ENCODE measurements at places on chromosomes 4 and X. TPM values are rescaled to one million over a fixed set of nuclear protein-coding genes. Genes with fewer than 3 reads are reported as not detected.

- H3K36me3 ChIP-seq, result no peaks in the 10 kb centered on the region
- no peak overlapping the region for H3K4me3 ChIP-seq
- H3K4me1 ChIP-seq, result peaks cover 33% of the 10 kb centered on the region
- H3K27ac ChIP-seq, result no peak overlapping the region
Measured at GRCh38 chrX:72142094-72142793, 10.5 kb upstream of the RTL5 start.

DNA sequence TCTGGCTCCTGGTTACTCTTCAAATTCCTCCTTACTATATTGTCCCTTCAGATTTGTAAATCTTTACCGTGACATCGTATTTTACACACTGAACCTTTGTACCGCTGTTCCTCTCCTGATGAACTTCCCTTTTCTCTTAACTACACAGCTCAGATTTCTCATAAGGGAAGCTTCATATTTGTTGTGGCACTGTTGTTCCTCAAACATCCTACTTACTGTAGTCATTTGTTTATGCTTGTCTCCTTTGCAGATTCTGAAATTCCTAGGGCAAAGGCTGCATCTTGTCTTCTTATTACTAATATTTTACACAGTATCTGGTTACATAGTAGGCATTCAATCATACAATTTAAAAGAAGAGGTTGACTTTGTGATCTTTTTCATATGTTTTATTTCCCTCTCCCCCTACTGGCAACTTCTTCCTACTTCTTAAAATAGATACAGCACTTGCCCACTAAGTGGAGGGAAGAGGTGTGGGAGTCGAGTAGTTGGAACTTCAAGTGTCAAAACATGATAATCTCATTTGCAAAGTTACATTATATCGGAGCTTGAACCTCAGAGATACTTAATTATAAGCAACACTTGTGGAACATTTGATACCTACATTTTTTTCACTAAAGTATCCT is 50.0 kb downstream of the TET2 start:
- H3K4me3 ChIP-seq, result no peak overlapping the region
- no peak overlapping the region for H3K27ac ChIP-seq
- DNase-seq, result no peak
- H3K36me3 ChIP-seq, result peaks cover 38% of the 10 kb centered on the region
- peaks cover 12% of the 10 kb centered on the region for H3K4me1 ChIP-seq

- no peak overlapping the region for H3K27ac ChIP-seq
- H3K4me3 ChIP-seq, result no peak overlapping the region
- no peaks in the 10 kb centered on the region for H3K27me3 ChIP-seq
Measured at GRCh38 chr4:11264841-11265240, 163.9 kb downstream of the HS3ST1 start.

DNA sequence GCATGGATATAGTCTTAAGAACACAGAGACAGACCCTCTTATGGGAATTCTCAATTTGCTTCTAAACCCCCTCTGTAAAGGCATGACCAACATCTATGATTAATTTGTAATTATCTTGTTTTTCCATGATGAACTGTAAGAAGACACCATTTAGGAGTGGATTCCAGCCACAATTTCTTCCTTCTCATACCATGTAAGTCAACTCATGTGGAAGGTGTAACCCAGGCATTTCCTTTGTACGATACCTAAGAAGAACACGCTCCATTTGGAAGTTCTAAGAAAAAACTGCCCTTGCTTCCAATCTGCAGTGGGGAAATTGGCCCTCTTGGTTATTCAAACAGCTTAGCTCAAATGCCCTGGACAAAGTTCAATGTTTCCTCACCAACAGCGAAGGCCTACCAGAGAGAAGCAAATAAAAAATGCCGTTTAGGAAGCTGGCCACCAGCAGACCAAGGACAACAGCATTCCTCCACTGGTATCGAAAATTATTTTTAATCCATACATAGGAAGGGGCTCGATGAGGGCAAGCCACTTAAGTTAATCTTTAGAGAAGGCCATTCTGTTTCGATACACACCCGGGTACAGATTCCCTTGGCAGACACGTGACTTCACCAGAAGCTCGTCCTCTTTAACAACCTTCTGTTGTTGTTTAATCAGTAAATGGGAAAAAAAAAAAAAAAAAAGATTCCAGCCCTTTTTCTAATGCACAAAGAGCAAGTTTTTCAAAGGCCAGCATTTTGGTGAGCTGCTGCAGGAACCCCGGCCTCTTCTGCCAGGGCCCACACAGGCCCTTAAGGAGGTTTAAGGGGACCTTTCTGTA is 2.6 kb downstream of the DHRSX start:
- no peak overlapping the region for H3K4me3 ChIP-seq
- peaks cover 3% of the 10 kb centered on the region for H3K36me3 ChIP-seq
- no peak for DNase-seq
- H3K27me3 ChIP-seq, result no peaks in the 10 kb centered on the region
- H3K27ac ChIP-seq, result peak overlapping the region; percentile 70

The TMPRSS11D gene
- not detected for total RNA-seq

DNA sequence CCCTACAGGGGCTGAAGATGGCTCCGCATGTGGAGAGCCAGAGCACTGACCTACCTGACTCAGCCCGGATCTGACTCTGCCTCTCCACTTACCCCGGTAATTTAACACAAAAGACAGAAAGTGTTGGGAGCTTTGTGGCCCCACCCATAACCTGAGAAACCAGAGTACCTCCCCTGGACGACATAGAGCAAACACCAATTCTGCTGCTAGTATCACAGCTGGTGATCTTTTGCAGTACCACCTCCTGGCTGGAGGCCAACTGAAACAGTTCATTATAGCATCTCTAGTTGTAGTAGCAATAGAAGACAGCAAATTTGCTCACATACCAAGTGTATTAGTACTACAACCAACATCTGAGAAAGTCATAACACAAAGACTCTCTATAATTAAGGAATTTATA is 443.9 kb downstream of the KLHL4 start:
- H3K27ac ChIP-seq, result no peak overlapping the region
- H3K4me3 ChIP-seq, result no peak overlapping the region
- no peaks in the 10 kb centered on the region for H3K36me3 ChIP-seq
- no peaks in the 10 kb centered on the region for H3K27me3 ChIP-seq
- no peaks in the 10 kb centered on the region for H3K4me1 ChIP-seq

GRCh38 chr4:20318909-20319277 is 67.2 kb downstream of the SLIT2 start:
- no peak overlapping the region for H3K4me3 ChIP-seq
- DNase-seq, result no peak
- H3K27ac ChIP-seq, result no peak overlapping the region
- H3K27me3 ChIP-seq, result no peaks in the 10 kb centered on the region

DNA sequence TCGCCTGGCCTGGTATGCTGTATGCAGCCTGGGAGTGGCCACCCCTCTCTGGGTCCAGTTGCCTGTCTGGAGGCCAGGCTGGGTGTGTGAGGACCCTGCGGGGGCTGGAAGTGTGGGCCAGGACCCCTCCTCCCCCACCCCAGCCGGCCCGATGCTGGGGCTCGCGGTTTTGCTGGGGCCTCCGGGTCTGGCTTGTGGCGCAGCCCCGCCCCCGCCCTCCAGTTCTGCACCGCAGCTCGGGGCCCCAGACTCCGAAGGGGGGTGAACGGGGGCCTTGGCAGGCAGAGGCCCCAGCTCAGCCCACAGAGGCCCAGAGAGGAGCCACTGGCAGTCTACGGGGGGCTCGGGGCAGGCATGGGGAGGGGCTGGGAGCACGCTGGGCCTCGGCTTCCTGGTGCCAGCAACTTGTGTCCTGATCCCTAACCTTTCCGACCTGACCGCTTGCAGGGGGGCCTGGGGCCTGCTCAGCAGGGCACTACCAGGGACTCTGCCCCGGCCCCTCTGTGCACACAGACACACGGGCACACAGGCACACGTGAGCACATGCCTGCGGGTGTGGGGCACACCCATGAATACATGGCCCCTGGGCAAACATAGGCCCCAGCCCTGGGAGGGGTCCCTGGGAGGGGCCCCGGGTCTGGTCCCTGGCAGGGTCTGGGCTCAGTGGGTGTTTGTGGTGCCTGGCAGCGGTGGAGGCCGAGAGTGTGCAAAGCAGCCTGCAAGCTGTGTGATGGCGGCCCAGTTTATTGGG is 21.4 kb upstream of the FGFR3 start:
- peaks cover 2% of the 10 kb centered on the region for H3K4me1 ChIP-seq
- H3K36me3 ChIP-seq, result no peaks in the 10 kb centered on the region
- no peak overlapping the region for H3K27ac ChIP-seq
- DNase-seq, result no peak
- H3K4me3 ChIP-seq, result no peak overlapping the region

The CXCL3 gene
- not detected for total RNA-seq

The MAGEB1 gene
- total RNA-seq, result not detected

The ARAF gene
- 73.1 TPM for total RNA-seq

DNA sequence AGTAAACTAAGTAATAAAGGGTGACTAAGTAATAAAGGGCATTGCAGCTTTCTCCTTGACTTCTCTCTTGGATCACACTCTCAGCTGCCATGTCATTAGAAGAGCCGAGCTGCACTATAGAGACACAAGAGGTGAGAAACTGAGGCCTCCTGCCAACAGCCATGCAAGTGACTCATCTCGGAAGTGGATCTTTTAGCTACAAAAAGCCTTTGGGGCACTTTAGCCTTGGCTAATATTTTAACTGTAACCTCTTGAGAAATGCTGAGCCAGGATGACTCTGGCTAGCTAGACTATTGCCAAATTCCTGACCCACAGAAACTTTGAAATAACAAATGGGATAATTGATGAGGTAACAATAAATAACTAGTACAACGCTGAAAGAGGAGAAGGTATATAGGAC is 1.5 kb upstream of the NEIL3 start:
- no peak for DNase-seq
- H3K36me3 ChIP-seq, result peaks cover 17% of the 10 kb centered on the region
- peak overlapping the region; percentile 88 for H3K27ac ChIP-seq
- peak overlapping the region; percentile 11 for H3K4me3 ChIP-seq
- no peaks in the 10 kb centered on the region for H3K27me3 ChIP-seq

- H3K4me3 ChIP-seq, result peak overlapping the region; percentile 52
- H3K27me3 ChIP-seq, result no peaks in the 10 kb centered on the region
- H3K4me1 ChIP-seq, result peaks cover 2% of the 10 kb centered on the region
- H3K27ac ChIP-seq, result peak overlapping the region; percentile 11
Measured at GRCh38 chrX:2967998-2968909, 38.1 kb upstream of the ARSH start.

DNA sequence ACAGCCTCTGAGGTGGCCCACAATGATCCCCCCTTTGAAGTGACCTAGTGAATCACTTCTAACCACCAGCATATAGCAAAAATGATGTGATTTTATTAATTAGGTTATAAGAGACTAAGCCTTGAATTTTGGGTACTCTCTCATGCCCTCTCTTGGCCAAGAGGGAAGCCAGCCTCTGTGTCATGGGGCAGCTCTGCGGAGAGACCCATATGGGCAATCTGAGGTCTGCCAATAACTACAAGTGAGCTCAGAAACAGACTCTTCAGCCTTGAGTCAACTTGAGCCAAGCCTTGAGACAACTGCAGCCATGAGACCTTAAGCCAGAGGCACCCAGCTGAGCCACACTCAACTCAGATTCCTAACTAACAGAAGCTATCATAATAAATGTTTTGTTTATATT is 45.7 kb downstream of the MANBA start:
- H3K4me1 ChIP-seq, result peaks cover 9% of the 10 kb centered on the region
- no peak overlapping the region for H3K27ac ChIP-seq
- H3K4me3 ChIP-seq, result no peak overlapping the region
- H3K27me3 ChIP-seq, result no peaks in the 10 kb centered on the region

DNA sequence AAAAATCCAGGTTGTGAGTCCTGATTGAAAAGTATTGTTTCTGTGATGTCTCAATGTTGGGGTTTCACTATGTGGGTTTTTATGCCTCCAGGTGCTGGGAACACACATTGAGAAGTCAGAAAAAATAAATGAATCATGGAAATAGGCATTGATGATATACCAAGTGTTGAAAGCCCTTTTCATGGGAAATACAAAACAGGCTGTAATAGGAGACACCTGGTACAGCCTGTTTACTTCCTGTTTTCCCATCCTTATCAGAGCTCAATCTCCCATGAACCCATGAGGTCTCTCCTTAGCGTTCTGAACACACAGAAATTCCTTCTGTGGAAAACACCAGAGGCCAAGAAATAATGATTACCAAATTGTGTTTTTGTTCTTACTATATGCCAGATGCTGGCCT is 106.3 kb upstream of the BOD1L1 start:
- no peak overlapping the region for H3K4me3 ChIP-seq
- no peak overlapping the region for H3K27ac ChIP-seq
- H3K4me1 ChIP-seq, result no peaks in the 10 kb centered on the region
- no peak for DNase-seq

All from activated CD8-positive, alpha-beta memory T cell treated with anti-CD3 and anti-CD28 coated beads, Interleukin-2, amount 10 ng/mL, durations not matched to agents 7 days and 5 days (primary cell).